Testis (tissue), 5 donors: ENCODE measurements at places on chromosomes 4 and X. TPM values are rescaled to one million over a fixed set of nuclear protein-coding genes. Genes with fewer than 3 reads are reported as not detected.

EMCN gene
- total RNA-seq = 7.4 TPM

SLC26A1 gene
- total RNA-seq = 0.99 TPM

RHOH gene
- 0.39 TPM for total RNA-seq

CCKAR gene
- not detected for total RNA-seq

FGFR3 gene
- 79.6 TPM for total RNA-seq

ENPEP gene
- total RNA-seq = 2.4 TPM

FGF16 gene
- total RNA-seq = 0.19 TPM

RBMXL3 gene
- total RNA-seq = 4.6 TPM

KLHL34 gene
- 0.31 TPM for total RNA-seq

CRMP1 gene
- 9.4 TPM for total RNA-seq

SLC10A4 gene
- total RNA-seq = 2.0 TPM

COL25A1 gene
- total RNA-seq = 19.2 TPM

TEX13C gene
- total RNA-seq = 7.2 TPM

SLC9A6 gene
- total RNA-seq = 18.3 TPM

NXF2B gene
- total RNA-seq = 11.3 TPM

GRCh38 chr4:140188975-140189374 lies 35.0 kb upstream of the MAML3 start:
- no peaks in the 10 kb centered on the region for H3K27me3 ChIP-seq
- H3K4me3 ChIP-seq = no peak overlapping the region
- no peaks in the 10 kb centered on the region for H3K36me3 ChIP-seq
- peak; percentile 37 for DNase-seq

DNA sequence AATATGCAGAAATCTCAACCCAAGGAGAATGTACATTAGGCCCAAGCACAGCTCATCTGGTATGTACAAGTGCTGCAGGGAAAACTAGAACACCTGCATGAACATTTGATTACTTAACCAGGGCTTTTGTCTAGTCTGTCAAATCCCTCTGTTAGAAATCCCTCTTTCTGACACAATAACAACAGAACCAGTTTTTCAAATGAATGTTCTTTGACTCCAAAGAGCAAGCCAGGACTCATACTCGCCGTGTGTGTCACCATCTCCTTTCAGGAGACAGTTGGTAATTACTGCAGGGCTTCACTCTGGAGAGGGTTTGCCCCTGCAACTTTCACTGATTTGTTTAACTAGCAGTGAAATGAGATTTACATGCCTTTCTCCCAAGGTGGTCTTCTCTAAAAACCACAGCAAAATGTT lies 143.0 kb upstream of the FAM241A start:
- no peak for DNase-seq
- no peaks in the 10 kb centered on the region for H3K36me3 ChIP-seq
- no peak overlapping the region for H3K4me3 ChIP-seq
- no peak overlapping the region for H3K27ac ChIP-seq

DNA sequence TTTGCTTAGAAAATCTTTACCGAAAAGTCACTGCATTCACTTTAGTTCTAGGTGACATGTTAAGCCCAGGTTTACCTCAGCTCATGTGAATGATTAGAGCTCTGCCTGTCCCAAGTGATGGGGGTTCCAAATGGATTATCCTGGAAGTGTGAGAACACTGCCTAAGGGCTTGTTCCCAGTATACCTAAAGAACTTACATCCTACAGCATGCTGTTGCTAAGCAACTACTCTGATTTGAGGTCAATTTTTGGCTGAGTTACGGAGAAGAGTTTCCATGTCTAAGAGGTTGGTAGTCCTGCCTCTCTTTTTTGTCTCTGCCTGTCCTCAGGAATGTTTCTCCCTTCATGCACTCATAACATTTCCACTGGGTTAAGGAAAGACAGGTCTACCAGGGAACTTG lies 67.6 kb upstream of the UGT2B15 start:
- H3K4me3 ChIP-seq = no peak overlapping the region
- no peaks in the 10 kb centered on the region for H3K27me3 ChIP-seq
- DNase-seq = no peak
- no peaks in the 10 kb centered on the region for H3K36me3 ChIP-seq

DNA sequence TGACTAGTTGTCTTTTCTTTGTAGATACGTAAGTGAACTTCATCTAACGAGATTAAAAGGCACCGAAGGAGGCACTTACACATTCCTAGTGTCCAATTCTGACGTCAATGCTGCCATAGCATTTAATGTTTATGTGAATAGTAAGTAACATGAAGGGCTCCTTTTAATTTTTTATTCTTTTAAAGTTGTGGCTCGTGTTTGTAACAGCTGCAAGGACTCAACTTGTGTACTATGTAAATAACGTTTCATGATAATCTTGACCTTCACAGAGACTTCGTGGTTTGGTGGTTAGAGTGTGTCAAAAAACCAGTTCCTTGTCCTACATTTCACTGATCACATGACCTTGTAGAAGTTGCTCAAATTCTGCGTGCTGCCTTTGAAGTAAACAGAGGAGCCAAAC lies 51.6 kb downstream of the KIT start:
- H3K4me1 ChIP-seq = no peaks in the 10 kb centered on the region
- no peak overlapping the region for H3K27ac ChIP-seq
- DNase-seq = no peak
- H3K27me3 ChIP-seq = no peaks in the 10 kb centered on the region

DNA sequence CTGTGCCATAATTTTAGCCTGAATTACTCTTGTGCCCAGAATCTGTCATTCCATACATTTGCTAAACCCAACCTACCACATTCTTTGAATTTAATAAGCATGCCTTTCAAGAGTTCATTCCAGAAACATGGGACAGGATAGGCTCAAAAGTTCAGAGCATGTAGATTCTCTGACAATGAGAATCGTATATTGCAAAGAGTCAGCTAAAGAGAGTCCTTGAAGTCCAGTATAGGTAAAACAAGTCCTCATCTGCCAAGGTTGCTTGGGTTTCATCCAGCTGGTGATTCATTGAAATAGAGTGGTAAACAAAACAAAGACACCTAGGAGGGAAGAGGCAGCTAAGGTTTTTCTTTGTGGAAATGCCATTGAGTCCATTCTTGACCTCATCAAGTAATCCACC lies 249.3 kb upstream of the DIPK2B start:
- H3K27ac ChIP-seq = no peak overlapping the region
- no peak overlapping the region for H3K4me3 ChIP-seq
- no peaks in the 10 kb centered on the region for H3K27me3 ChIP-seq
- no peaks in the 10 kb centered on the region for H3K4me1 ChIP-seq
- DNase-seq = no peak

GRCh38 chr4:6401797-6402196 lies 70.6 kb downstream of the PPP2R2C start:
- DNase-seq = no peak
- no peaks in the 10 kb centered on the region for H3K4me1 ChIP-seq
- H3K4me3 ChIP-seq = no peak overlapping the region
- no peak overlapping the region for H3K27ac ChIP-seq
- H3K36me3 ChIP-seq = no peaks in the 10 kb centered on the region
- no peaks in the 10 kb centered on the region for H3K27me3 ChIP-seq

DNA sequence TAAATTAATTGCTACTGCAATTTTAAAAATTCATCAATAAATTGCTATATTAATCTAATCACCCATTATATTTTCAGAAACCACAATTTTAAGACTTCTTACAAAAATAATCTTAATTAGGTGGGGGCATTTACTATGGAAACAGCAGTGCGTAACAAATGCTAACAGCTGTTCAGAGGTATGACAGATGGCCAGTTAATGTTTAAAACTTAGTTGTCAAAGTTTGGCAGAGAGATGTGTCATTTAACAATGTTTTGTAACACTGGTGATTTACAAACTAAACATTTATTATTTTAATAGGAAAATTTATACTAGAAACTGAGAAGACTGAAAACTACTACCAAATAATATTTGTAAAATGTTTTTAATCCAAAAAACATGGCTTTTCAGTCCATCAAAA lies 85.2 kb upstream of the GPR34 start:
- DNase-seq = no peak
- H3K4me3 ChIP-seq = no peak overlapping the region
- H3K27ac ChIP-seq = no peak overlapping the region
- H3K4me1 ChIP-seq = no peaks in the 10 kb centered on the region

DNA sequence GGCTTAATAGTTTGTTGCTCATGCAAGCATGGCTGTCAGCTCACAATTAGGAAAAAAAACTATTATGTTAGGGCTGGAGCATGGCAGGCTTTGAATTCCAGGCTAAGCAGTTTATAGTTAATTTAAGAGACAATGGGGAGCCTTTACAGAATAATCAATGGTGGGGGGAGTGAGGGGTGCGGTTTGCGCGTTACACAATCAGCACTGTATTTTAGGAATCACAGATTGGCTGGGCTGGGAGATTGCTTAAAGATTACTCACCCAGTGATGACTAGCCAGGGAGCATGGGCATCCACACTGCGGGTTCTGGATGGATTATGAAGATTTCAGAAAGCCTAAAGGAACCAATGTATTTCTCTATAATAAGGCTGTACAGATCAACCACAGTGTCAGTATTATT lies 186.6 kb downstream of the SOX3 start:
- DNase-seq = no peak
- H3K27me3 ChIP-seq = no peaks in the 10 kb centered on the region
- H3K4me1 ChIP-seq = no peaks in the 10 kb centered on the region
- no peaks in the 10 kb centered on the region for H3K36me3 ChIP-seq

DNA sequence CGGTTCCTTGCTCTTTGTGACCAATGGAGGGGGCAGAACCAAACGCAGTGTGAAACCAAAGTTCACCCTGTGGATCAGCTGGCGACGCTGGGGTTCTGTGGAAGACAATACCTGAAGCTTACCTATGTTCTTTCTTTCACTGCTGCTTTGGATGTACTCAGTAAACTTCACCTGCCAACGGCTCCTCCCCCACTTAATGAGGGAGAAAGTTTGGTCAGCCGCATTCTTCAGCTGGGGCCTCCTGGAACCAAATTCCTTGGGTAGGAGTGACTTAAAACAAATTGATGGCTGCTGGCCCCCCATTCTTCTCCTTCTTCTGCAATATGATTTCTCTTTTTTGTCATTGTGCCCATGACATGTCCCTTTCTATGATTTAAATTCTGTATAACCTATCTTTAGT lies 282.4 kb downstream of the ANK2 start:
- DNase-seq = no peak
- no peak overlapping the region for H3K27ac ChIP-seq

DNA sequence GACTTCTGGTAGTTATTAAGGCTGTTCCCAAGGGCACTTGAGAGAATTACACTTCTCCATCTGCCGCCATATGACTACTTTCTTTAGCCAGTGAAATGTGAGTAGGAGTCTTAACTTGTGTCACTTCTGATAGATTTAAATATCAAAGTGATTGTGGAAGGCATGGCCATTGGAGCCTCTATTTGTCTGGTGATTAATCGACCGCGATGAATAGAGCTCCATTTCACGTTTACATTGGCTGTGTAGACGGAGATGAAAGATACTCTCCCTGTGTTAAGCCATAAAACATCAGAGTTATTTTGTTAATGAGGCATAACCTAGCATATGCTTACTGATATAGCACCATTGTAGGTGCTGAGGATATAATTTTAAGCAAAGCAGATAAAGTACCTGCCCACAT lies 852.4 kb downstream of the CCSER1 start:
- DNase-seq = no peak
- no peaks in the 10 kb centered on the region for H3K27me3 ChIP-seq
- no peaks in the 10 kb centered on the region for H3K4me1 ChIP-seq
- no peak overlapping the region for H3K4me3 ChIP-seq

DNA sequence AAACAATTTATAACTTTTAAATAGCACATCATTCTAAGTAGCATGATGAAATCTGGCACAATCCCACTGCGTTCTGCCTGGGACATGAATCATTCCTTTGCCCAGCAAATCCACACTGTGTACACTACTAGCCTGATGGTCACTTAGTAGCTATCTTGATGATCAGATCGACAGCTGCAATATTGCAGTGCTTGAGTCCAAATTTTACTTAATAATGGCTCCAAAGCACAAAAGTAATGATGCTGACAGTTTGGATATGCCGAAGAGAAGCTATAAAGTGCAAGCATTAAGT lies 86.6 kb upstream of the NPNT start:
- no peak overlapping the region for H3K27ac ChIP-seq
- no peaks in the 10 kb centered on the region for H3K4me1 ChIP-seq
- no peak overlapping the region for H3K4me3 ChIP-seq
- no peaks in the 10 kb centered on the region for H3K36me3 ChIP-seq

- H3K36me3 ChIP-seq = no peaks in the 10 kb centered on the region
- H3K4me1 ChIP-seq = no peaks in the 10 kb centered on the region
- no peak for DNase-seq
These were observed 156.7 kb downstream of the ATP10D start for GRCh38 chr4:47641755-47642154.

- no peak for DNase-seq
- H3K27ac ChIP-seq = no peak overlapping the region
- H3K27me3 ChIP-seq = no peaks in the 10 kb centered on the region
These were observed 11.5 kb downstream of the NAT8L start for GRCh38 chr4:2070421-2071251.

GRCh38 chr4:124757126-124757525 lies 44.6 kb upstream of the ANKRD50 start:
- H3K27me3 ChIP-seq = no peaks in the 10 kb centered on the region
- no peaks in the 10 kb centered on the region for H3K36me3 ChIP-seq
- H3K4me1 ChIP-seq = no peaks in the 10 kb centered on the region
- no peak overlapping the region for H3K27ac ChIP-seq
- no peak for DNase-seq

GRCh38 chr4:3320361-3321023 lies 27.7 kb downstream of the RGS12 start:
- DNase-seq = no peak
- no peak overlapping the region for H3K4me3 ChIP-seq
- H3K27ac ChIP-seq = peak overlapping the region; percentile 65
- no peaks in the 10 kb centered on the region for H3K27me3 ChIP-seq

- H3K27me3 ChIP-seq = no peaks in the 10 kb centered on the region
- H3K4me1 ChIP-seq = no peaks in the 10 kb centered on the region
- H3K27ac ChIP-seq = no peak overlapping the region
- peak overlapping the region; percentile 36 for H3K4me3 ChIP-seq
- DNase-seq = peak; percentile 49
These were observed 29.0 kb downstream of the HAND2 start for GRCh38 chr4:173500841-173501591.

GRCh38 chr4:159252491-159252890 lies 149.6 kb downstream of the RAPGEF2 start:
- DNase-seq = no peak
- no peak overlapping the region for H3K4me3 ChIP-seq
- no peaks in the 10 kb centered on the region for H3K27me3 ChIP-seq

DNA sequence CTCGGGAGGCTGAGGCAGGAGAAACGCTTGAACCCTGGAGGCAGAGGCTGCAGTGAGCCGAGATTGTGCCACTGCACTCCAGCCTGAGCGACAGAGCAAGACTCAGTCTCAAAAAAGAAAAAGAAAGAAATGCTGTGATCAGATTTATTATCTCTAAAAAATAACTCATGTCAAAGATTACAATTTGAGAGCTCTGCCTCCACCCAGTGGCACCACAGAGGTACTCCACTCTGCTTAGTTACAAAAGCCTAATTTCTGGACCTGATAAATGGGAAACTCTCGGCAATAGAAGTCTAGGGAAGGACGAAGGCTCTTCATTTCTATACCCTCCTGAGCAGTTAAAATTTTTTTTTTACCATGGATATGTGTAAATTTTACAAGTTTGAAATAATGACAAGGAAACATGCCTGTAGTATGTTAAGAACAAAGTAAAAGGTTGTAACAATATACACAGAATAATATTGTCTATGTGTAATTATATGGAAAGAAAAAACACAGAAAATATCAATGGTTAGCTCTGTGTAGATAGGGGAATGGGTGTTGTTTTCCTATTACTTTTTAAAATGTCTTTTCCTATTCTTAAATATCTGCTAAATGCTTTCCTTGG lies 149.8 kb downstream of the STIM2 start:
- H3K4me1 ChIP-seq = peaks cover 4% of the 10 kb centered on the region
- DNase-seq = peak; percentile 62
- H3K27me3 ChIP-seq = no peaks in the 10 kb centered on the region
- H3K36me3 ChIP-seq = no peaks in the 10 kb centered on the region
- no peak overlapping the region for H3K27ac ChIP-seq
